ENCODE measurements at places on chromosomes 16 and 17.

DNA sequence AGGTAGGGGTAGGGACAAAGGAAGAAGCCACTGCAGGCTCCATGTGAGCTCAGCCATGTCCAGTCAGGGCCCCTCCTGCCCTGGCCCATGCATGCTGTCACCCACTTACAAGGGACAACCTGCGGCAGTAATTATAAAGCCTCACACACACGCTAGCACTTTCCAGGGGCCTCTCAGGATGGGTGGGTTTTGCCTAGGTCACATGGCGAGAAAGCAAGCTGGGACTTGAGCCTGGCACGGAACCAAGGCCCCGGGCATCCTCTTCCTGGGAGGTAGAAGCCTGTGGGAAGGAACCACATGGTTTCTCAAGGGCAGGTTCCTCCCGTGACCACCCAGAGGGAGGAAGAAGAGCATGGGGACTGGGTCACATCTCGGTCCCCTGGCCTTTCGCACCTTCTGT is 7.0 kb downstream of the ZNF319 start:
- DNase-seq, result no peak

- peak; percentile 7 for DNase-seq
Measured at GRCh38 chr16:49491771-49492761, 118.5 kb downstream of the C16orf78 start.

DNA sequence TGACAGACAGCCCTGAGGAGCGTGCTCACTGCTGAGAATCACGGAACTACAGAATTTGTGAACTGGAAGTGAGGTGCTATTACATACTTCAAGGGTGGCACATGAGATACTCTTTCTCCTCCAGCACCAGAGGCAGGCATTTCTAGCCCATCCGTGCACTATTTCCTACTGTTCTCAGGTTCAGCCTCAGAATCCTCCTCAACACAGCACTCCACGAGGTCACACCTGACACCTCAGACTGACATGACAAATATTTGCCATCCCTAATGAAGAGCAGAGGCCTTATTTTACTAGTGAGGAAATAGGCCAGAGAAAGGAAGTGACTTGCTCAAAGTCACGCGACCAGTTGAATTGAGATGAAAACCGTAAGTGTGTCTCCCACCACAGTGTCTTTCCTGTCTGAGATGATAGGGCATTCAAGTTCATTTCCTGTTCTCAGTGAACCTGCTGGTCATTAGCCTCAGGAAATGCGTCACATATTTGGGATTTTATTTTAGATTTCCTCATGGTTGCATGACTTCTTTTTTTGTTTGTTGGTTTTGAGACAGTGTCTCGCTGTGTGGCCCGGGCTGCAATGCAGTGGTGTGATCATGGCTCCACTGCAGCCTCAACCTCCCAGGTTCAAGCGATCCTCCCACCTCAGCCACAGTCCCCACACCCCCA is 23.6 kb downstream of the SEZ6 start:
- no peak for DNase-seq

- no peak for DNase-seq
Measured at GRCh38 chr17:1482680-1483079, 9.8 kb downstream of the MYO1C start.

GRCh38 chr16:57945740-57946138 is 25.2 kb downstream of the CNGB1 start:
- DNase-seq, result no peak

- no peak for DNase-seq
Measured at GRCh38 chr17:737561-738113, 5.2 kb downstream of the TLCD3A start.

DNA sequence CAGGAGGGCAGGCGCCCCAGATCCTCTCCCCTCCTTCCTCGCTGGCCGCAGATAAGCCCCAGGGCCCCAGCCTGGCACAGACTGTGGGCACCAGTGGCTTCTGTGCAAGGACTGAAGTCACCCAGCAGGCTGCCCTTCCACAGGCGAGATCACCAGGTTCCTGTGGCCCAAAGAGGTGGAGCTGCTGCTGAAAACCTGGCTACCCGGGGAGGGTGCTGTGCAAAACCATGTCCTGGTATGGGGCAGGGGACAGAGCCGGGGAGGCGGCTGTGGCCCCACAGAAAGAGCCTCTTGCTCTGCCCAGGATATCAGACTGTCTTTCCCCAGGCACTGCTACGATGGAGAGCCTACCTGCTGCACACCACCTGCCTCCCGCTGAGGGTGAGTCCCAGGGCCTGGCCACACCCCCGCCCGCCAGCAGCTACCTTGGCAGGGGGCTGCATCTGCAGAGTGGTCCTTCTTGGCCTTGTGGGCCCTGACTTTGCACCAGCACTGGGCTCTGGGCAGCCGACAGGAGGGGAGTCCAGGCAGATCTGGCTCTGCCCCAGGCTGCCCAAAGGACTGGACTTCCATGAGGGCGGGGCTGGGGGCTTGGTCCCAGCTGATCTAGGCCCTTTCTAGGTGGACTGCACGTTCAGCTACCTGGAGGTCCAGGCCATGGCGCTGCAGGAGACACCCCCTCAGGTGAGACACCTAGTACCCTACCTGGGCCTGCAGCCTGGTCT is 615 bp downstream of the CARMIL2 start:
- no peak for DNase-seq

DNA sequence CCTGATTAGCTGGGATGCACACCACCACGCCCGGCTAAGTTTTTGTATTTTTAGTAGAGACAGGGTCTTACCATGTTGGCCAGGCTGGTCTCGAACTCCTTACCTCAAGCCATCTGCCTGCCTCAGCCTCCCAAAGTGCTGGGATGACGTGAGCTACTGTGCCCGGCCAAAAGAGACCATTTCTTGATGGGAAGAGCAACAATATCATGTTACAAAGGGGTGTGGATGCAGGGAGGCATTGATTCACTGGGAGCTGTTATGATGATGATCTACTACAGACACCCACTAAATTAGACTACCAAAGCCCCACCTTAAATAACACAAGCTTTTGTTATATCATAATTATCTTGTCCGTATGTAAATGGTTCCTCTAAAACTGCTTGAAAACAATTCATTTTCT is 81.4 kb upstream of the PSMD7 start:
- DNase-seq, result no peak

- no peak for DNase-seq
Measured at GRCh38 chr17:73465953-73466230, 154.1 kb upstream of the CDC42EP4 start.

DNA sequence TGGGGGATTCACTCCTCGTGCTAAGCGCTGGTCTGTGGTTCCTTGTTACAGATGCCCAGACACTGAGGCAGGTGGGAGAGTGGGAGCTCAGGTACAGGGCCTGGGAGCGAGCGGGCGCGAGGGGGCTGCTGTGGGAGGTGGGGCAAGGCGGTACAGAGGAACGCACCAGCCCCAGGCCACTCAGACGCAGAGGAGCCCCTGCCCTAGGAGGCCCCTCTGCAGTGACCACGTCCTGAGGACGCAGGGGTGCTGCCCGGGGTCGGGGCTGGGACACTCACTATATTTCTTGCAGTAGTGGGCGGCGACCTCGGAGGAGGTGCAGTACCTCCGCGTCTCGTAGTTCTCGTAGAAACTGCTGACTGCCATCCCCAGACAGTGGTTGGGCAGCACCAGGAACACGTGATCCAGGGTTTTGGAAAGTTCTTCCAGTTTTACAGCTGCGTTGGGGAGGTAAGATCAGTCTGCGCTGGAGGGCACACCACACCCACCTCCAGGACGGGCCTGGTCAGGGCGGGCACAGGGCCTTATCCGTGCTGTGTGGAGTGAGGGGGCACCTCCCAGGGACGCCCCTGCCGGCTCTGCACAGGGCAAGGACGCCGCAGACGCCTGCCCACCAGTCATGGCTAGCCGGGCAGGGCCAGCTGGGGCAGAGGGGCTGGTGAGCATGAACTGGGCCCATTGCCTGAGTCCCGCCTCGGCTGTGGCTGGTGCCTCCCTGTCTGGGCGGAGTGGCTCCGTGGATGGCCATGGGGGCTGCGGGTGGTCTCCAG is 16.3 kb upstream of the RNPS1 start:
- DNase-seq, result no peak

GRCh38 chr16:84254062-84254461 is 14.2 kb upstream of the KCNG4 start:
- no peak for DNase-seq

GRCh38 chr17:61349350-61349749 is 50.3 kb upstream of the TBX2 start:
- DNase-seq, result no peak

DNA sequence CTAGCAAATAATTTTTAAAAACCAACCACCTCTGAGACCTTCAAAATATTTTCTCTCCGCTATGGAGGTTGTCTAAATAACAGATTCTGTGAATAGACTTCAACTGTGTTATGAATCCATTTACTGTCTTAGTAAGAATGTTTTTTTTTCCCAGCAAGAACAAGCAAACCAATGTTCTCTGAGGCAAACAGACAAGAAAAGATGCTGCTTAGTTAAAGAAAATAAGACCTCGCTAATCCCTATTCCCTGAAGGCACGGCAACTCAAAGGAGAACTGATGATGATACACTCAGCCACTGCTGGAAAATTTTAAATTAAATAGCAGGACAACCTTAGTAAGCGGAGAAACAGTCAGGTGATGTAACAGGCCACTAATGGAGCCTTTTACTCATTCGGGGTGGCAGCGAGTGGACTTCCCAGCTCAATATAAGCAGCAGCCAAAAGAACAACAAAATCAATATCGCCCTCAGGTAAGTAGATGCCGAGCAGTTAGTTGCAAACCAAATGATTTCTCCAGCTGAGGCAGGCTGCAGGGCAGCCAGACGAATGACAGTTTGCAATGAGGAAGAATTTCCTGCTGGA is 81.8 kb downstream of the CPPED1 start:
- DNase-seq, result no peak

DNA sequence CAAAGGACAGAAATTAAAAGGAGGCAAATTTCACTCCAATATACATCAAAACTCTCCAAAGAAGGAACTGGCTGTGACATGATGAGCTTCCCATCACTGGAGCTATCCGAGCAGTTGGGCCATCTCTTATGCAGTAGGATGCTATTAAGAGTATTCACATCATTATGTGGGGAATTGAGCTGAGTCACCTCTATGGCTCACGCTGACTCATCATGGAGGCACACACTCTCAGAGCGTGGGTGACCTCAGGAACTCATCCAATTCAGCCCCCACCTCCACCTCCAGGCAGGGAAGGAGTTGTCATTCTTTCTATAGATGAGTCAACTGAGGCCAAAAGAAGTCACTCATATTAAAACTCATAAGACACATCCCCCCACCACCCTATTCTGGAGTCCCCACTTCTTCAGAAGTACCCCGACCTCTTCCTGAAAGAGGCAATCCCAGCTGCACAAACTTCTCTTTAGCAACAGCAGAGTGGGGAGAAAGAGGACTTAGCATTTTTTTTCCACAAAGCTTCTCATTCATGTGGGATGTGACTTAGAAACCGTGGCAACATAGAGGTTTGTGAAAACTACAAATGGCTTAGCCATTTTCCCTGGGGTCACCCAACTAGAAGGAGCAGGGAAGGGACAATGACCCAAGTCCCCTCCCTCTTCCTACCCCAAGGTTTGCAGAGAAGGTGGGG is 32.5 kb downstream of the ABCC12 start:
- no peak for DNase-seq

GRCh38 chr16:48347191-48347865 is 37.9 kb downstream of the SIAH1 start:
- DNase-seq, result peak; percentile 35

DNA sequence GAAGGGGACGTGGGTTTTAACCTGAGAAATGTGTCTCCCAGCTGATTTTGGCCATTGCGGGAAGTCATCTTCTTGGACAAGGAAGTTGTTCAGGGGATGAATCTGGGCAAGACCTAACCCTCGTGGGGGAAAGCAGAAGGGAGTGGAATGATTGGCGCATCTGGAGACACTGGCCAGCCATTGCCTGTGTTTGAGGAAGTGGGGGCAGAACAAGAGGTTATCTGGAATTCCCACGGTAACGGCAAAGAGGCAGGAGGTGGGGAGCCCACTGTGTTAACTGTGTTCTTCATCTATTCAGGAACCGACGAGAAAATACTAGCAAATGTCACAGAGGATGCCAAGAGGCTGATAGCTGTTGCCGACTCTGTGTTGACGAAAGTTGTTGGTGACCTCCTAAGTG is 66.9 kb downstream of the RNF213 start:
- no peak for DNase-seq

GRCh38 chr16:55576384-55576783 is 9.9 kb downstream of the CAPNS2 start:
- no peak for DNase-seq

DNA sequence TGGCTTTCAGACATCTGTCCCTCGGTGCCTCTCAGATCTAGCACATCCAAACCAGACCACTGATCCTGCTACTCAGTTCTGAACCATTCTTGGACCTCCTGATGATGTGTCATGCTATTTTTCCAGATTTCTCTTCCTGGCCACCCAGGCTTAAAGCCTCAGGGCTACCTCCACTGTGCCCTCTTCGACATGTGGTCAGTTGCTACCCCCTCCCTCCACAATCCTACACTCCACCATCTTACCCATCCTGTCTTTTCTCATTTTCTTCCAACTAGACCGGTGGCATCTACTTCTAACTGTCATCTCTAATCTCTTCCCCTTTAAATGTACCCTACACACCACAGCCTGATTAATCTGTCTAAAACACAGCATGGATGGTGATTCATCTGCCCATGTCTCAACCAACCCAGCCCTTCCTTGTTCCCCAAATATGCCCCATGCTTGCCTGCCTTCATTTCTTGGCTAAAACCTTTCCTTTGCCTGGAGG is 478.6 kb downstream of the SLC39A11 start:
- DNase-seq, result no peak

DNA sequence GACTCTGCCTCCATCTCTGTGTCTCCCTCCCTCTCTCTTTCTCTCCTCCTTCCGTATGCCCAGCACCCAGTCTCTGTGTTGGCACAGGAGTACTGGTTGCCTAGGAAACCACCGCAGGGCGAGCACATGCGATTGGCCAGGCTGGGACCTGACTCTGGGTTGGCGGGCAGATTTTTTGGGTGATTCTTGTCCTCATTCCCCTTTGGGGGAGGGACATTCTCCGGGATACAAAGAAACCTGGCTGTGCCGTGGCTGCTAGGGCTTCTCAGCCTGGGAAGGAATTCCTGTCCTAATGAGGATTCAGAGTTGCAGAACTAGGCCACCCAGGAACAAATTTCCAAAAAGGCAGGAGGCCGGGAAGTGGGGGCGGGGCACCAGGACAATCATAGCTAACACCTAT is 168.9 kb downstream of the SHISA9 start:
- no peak for DNase-seq

DNA sequence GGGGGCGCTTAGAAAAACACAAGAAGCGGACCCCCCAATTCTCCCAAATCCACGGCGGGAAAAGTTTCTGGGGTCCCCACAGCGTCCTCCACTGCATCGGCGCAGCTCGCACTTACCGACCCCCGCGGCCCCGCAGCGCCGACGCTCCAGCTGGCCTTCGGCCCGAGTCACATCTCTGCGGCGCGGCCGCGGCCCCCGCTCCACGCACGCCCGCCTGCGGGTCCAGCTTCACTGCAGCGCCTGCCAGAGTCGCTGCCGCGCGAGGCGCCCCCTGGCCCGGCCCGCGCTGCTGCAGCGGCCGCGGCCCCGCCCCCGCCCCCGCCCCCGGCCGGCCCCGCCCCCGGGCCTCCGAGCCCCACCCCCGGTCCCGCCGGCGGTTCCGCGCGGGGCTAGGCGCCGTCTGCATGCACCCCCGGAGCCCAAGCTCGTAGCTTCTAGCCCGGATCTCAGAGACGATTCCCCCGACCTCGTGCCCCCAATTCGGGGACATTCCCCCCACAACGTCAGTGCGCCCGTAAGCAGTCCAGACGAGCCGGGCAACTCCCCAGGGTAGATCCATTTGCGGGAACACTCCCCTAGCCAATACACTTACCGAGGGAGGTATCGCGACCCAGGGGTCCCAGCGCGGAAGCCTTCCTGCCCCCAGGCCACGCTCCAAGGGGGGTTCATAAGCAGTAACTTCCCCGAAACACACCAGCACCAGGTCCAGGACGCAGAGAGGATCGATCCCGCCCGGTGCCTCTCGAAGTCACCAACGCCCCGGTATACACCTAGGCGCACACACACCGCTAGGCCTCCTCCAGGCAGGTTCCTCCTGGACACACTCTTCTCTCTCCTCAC is at the start of gene GPRC5B:
Gene GPRC5B (minus strand): TSS at position 238 of the 840 bp plus-strand sequence. CDS start 12,003 bp downstream, outside the sequence.
- DNase-seq, result no peak

All from cerebellar nuclear complex (tissue), 1 donor.